ENCODE measurements at places on chromosomes 16 and 17.
A peak's percentile ranks its signal among the peaks of the same experiment; 100 is the strongest.

GRCh38 chr17:21774263-21774662 is 81.9 kb downstream of the KCNJ18 start:
- no peak for DNase-seq

- DNase-seq = no peak
Observed at GRCh38 chr16:25841761-25842160, 150.0 kb downstream of the HS3ST4 start.

DNA sequence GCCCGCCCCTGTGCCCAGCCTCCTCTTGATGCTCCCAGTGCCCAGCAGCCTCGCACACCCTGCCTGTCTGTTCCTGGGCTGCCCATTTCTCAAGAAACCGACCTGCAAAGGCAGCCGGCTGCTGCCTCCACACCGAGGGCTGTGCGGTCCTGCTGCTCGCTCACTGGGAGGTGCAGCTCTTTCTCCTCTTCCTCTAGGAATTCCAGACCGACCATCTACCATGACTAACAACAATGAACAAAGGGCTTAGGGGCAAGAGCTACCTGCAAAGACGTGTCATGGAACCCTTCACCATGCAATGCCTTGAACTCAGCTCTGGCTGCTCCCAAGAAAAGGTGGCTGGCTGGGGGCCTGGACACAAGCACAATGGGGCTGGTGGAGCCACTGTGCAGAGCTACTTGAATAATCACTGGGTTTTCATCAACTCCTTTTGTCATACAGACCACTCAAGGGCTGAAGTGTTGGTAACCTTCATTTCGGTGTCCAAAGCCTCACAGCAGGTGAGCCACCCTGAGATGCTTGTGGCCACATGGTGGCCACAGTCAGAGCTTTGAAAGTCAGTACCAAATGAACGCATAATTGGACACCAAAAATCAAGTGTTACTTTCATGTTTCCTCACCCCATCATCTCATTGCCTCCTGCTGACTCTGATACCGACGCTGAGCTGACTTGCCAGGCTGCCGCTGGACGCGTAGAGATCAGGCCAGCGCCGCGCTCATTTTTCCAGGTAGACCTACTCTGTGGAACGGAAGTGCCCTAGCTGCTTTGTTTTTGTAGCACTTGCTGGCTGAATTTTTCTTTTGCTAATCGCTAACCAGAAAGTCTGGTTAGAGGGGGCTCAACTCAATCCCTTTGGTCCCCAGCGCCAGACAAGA is 19.8 kb downstream of the CYB561 start:
- no peak for DNase-seq

DNA sequence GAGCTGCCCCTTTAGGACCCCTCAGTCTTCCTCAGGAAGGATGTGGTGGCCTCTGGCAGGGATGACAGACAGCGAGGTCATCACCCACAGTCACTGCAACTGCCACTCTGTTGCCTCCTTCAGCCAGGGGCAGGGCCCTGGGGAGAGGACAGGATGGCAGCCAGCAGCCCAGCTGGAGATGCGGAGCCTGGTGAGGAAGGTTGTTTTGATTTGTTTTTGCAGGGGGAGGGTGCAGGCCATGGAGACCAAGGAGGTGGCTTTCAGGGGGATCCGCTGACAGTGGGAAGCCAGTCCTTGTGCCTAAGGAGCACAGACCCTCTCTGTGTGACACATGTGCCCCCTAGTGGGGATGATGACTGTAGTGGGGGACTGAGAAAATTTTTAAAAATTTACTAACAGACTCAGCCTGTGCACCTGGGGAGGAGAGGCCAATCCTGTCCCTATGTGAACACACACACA is 7.4 kb downstream of the PRCD start:
- peak; percentile 71 for DNase-seq

GRCh38 chr17:79400989-79401703 is 209.7 kb downstream of the RBFOX3 start:
- peak; percentile 75 for DNase-seq

- no peak for DNase-seq
Observed at GRCh38 chr17:20072692-20072992, 63.5 kb downstream of the SPECC1 start.

DNA sequence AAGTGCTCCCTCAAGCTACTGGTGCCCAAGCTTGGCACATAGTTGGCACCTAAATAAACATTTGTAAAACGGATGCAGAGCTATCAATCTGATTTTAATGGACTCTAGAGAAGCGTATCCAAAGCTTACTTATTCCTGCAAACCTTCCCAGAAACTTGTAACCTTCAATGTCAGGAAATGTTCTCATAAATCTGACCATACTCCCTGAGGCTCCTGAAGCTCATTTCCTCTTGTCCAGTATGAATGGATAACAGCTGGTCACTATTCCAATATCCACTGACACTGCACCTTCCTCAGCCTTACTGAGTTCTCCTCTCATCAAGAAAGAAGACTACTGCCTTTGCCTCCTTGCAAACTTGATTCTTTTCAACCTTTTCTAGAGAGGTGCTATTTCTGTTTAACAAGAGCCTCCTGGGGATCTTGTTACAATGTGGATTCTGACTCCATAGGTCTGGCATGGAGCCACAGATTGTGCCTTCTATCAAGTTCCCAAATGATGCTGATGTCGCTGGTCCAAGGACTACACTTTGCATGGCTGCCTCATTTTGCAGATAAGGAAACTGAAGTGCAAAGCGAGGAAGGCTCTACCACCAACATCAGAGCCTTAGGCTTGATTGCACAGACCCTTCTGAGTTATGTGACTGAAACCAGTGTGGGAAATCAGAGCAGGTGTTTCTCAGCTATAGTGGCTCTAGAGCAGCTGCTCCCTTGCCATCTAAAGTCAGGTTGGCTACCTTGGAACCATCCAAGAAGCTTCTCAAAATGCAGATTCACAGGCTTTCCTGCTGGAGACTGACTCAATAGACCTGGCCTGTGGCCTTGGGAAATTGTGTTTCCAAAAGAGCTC is 377.8 kb downstream of the SOX9 start:
- DNase-seq = no peak

DNA sequence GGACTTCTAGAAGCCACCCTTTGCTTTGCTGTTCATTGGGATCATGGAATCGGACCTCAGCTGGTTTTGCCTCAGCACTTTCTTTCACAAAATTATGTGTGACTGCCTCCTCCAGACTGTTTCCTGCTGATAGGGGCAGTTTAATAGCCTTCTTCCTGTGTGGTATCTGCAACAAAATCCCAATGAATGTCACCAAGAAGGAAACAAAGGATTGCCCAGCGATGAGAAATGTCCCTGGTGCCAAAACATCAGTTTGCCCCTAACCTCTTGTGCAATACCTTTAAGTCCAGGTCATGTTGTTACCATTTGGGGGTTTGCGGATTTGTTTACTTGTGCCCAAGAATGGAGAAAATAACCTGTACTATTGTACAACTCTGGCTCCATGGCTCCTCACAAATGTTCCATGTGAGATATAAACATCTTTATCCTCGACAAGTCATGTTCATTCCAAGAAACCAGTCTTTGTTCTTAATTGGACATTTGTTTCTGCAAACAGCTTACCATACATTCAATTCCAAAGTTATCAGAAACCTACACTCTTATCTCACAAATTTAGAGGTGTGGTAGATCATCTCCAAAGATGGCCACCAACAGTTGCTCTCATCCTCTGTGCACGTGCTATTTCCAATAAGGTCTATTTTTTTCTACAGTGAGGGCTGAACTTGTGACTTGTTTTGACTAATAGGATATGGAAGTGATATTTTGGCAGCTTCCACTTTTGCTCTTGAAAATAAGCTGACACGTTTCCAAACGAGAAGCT is 14.8 kb downstream of the TAC4 start:
- DNase-seq = no peak

DNA sequence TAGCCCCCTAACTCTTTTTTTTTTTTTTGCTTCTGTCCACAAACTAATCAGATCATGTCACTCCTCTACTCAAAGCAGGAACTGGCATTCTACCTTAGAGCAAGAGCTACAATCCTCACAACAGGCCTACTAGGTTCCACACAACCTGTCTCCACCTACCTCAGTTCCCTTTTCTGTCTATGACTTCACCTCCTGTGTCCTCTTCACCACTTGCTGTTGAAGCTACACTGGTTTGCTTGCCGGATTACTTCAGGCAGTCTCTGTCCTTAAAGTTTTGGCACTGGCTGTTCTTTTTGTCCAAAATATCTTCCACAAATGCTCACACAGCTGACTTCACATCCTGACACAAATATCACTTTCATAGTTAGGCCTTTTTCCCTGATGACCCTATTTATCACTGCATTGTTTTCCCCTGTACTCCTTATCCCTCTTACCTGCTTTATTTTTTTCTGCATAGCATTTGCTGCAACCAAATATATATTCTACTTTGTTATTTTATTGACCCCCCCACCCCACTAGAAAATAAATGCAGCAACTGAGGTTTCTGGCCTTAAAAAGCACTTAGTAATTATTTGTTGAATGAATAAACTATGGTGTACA is 72.0 kb downstream of the KANSL1 start:
- DNase-seq = no peak

DNA sequence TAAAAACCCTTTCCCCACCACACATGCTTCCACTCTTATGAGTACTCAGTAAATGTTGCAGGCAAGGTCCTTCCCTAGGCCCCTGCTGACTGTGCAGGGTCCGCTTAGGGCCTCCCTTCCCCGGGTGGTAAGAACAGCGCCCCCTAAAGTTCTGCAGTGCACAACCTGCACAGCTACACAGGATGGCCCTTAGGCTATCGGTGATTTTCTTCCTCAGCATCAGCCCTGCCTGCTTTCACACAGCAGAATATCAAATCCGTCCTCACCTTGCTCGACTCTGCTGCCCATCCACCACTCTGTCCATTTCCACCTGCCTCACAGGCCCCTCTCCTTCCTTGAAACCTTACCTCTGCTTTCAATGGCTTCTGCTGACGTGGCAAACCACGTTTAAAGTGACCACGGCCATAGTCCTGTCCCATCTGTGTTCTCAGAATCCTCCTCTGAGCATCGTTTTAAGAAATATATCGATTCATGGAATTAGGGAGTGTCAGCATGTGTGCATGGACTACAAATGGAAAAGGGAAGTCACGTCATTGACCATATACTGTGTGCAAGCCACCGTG is 51.4 kb upstream of the TMEM132E start:
- no peak for DNase-seq

GRCh38 chr16:11833951-11834695 is 17.2 kb downstream of the RSL1D1 start:
- no peak for DNase-seq

DNA sequence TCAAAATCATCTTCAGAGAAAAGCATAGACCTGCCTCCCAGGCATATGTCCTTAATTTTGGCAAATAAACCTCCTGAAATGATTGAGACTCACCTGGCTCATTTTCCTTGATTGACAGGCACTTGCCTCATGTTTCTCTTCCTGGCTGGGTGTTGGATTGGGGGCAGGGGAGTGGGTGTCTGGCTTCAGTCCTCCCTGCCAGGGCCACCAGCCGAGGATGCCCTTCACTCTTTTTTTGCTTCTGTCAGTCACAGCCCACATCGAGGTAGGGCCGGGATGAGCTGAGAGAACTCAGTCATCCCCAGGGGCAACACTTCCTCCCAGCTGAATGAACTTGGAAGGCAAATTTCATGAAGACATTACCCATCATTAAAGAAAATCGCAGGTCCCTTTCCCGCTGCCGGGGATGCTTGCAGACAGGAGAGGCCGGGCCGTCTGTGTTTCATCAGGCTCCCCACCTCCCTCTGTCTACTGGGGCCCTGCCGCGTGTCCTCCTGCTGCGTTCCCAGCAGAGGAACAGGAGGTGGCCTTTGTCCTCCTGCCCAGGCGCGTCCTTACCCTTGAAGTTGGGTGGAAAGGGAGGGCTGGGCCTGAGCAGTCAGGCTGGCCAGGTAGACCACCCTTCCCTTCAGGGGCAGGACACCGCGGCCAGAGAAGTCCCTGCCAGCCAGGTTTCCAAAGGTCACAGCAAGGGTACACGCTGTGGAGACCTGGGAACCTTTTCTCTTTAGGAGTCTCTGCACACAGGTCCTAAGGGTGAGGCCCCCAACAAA is 11.2 kb upstream of the DNAH17 start:
- no peak for DNase-seq

DNA sequence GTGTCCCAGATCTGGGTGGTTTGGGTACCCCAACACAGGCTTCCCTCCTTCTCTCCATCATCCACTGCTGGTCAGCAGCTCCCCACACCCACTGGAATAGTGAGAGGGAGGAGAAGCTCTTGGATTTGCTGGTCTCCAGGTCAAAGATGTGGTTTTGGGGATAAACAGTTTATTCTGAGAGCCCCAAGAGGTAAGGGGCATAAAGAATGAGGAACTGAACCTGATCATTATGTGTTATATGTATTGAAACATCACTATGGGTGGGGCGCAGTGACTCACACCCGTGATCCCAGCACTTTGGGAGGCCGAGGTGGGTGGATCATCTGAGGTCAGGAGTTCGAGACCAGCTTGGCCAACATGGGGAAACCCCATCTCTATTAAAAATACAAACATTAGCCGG is 3.9 kb downstream of the DPEP2 start:
- DNase-seq = no peak

- DNase-seq = no peak
Observed at GRCh38 chr17:6456914-6457687, 12.8 kb downstream of the PIMREG start.

GRCh38 chr16:30775131-30775391 is 11.9 kb downstream of the ZNF629 start:
- DNase-seq = no peak

DNA sequence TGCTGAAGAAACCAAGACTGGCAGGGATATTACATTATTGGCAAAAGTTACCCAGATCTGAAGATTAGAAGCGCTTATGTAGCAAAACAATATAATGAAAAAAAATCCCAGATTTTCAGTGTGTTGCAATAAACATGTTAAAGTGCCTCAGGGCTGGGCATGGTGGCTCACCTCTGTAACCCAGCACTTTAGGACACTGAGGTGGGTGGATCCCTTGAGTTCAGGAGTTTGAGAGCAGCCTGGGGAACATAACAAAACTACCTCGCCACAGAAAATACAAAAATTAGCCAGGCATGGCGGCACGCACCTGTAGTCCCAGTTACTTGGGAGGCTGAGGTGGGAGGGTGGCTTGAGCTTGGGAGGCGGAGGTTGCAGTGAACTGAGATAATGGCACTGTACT is 6.8 kb downstream of the ZNF207 start:
- DNase-seq = no peak

DNA sequence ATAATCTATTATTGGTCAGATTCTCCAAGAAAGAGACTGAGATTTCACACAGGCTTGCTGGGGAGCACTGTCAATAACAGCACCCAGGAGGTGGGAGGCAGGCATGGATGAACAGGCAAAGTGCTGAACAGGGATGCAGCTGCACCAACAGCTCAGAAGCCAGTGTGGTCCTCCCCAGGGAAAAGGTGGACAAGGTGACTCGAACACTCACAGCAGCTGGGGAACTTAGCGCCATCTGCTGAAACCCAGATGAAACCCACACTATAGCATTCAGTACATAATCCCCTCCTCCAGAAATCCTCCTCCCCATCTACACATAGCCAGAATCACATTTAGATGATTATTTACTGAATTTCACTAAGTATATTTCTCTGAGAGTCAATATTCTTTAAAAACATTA is 255.2 kb upstream of the WSB1 start:
- DNase-seq = no peak

DNA sequence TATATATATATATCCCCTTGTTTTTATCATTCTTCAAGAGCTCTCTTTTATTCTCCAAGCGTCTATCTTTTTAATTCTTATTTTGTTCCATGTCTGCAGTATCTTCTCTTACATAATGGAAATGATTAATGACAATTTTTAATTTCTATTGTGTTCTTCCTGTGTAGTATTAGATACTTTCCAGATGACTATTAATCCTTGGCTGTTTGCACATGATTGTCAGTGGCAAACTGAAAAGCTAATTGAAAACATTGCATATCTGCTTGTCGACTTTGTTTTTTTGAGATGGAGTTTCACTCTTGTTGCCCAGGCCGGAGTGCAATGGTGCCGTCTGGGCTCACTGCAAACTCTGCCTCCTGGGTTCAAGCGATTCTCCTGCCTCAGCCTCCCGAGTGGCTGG is 124.7 kb downstream of the BCAS3 start:
- DNase-seq = no peak

Measured in stimulated activated effector memory CD8-positive, alpha-beta T cell treated with anti-CD3 and anti-CD28 coated beads, Interleukin-12 subunit alpha, Interleukin-12 subunit beta, amount 100 ng/mL, for 72 hours (primary cell).